ENCODE measurements at places on chromosomes 4 and X.

DNA sequence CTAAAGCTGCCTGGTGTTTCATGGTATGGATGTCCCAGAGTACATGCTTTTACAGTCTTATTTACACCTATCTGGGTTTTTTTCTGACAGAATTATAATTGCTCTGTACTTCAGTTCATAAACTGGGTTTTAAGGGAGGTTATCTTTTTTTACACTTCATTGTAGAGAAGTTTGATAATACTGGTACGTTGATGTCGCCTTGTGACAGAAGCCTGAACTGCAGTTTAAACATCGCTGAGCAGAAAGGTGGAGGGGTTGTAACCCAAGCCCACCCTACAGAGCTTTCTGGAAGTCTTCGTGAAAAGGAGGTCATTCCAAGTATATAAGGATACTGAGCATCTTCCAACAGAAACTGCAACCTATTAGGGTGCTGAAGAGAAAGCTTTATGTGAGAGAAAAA lies 46.4 kb downstream of the BEX1 start:
- DNase-seq = no peak

GRCh38 chr4:139978692-139979091 lies 175.3 kb downstream of the MAML3 start:
- peak; percentile 58 for DNase-seq

DNA sequence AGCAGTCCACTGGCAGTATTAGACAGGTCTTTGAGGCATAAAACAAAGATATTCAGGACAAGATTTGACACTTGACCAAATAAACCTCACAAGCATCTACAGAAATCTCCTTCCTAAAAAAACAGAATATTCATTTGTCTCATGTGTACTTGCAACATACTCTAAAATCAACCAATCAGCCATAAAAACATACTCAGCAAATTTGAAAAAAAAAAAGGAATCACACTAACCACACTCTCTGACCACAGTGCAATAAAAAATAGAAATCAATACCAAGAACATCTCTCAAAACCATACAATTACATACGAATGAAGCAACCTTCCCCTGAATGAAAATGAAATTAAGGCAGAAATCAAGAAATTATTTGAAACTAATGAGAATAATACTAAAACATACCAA lies 591.3 kb downstream of the FAM133A start:
- DNase-seq = no peak

DNA sequence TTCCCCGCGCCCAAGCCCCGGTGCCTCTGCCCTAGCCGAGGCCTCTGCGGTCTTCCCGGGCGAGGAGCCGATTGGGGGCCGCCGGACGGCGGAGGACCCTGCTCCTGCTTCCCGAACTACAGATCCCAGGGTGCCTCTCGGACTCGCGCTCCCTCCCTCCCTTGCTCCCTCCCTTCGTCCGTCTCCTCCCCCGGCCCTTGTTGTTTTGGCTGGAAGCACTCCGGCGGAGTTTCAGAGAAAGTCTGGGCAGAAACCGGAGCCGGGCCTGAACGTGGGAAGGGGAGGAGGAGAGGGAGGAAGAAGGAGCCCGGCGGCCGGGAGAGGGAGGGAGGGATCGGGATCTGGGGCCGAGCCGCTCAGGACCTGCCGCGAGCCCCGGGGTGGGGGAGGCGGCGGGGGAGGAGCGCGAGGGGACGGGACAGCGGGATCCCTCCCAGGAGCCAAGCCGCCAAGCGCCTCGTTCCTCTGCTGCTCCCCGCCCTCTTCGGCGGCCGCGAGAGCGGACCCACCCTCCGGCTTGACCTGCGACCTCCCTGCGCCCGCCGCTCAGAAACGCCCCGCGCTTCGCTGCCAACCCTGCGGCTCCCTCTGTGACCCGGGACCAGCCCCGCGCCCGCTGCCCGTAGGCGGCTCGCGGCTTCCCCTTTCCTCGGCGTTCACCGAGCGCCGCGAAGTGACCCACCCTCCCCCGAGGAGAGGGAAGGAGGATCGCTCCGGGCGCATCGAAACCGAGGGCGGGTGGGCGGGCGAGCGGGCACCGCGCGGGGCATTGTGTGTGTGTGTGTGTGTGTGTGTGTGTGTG lies 496 bp upstream of the GAB1 start:
- peak; percentile 71 for DNase-seq

GRCh38 chr4:140351093-140352075 lies 22.1 kb upstream of the SCOC start:
- DNase-seq = no peak

GRCh38 chr4:19298998-19299397 lies 952.7 kb upstream of the SLIT2 start:
- DNase-seq = no peak

GRCh38 chr4:9904976-9905587 lies 116.2 kb downstream of the SLC2A9 start:
- DNase-seq = no peak

- DNase-seq = no peak
Observed at GRCh38 chr4:66465111-66465510, 794.8 kb upstream of the EPHA5 start.

GRCh38 chr4:128675083-128675482 lies 134.4 kb upstream of the JADE1 start:
- DNase-seq = peak; percentile 66

GRCh38 chr4:97370568-97370967 lies 772.7 kb downstream of the STPG2 start:
- DNase-seq = no peak

DNA sequence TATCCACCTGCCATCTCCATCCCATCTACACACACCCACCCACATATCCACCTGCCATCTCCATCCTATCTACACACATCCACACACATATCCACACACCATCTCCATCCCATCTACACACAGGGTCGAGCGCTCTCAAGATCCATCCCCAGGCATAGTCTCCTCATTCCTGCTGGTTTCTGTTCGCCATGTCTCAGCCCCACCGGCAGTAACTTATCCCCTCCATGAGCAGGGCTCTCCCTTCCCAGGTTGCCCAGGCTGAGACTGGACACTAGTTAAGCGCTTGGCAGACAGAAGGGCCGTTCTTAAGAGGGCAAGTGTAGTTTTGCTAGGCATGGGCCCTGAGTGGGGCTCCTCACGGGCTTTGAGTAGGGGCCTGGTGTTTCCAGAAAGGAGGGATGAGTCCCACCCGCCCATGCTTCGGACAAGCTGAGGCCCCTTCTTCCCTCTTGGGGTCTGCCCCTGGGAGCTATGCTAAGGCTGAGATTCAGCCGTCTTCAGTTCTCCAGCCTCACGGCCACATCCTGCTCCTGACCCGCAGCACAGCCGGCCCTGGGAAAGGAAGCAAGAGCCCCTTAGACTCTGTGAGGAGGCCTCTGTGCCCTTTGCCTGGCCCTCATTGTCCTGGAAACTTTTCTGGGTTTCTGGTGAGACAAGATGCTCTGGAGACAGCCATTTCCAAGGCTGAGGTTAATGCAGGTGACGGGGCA lies 20.4 kb downstream of the TMEM271 start:
- no peak for DNase-seq

DNA sequence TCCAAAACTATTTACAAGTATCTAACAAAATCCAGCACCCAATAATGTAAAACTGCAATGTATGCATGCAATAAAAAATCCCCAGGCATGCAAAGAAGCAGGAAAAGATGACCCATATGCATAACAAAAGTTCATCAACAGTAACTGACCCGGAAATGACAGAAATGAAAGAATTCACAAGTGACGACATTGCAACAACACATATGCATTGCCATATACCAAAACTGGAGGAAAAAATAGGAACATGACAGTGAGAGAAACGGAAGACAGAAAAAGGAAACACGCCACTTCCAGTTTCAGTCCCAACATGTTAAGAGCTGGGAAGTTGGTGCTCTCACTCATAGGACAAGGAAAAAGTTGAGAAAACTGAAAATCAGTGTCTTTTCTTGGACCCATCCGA lies 154.6 kb downstream of the EVC2 start:
- no peak for DNase-seq

DNA sequence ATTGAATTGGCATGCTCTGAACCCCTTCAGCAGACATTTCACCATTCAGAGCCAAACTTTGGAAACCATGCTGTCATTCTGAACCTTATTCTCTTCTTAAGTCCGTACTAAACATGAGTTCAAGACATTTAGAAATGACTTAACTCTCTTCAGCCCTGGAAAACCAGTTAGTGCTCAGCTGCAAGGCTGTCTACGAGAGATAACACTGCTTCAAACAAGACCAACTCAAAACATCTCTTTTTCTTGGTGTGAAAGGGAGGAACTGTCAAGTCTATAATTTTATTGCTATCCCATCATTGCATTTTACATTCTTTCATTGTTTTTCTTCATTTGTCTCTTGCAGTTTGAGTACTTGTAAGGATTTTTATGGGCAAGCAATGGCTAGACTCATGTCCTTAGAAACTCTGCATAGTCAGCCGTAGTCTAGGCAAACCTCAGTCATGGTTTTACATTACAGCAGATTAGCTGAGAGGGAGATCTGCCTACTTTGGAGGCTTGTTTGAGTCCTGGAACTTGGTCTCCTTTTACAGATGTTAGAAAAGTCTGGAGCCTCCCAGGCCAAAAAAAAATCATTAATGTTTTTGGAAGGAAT lies 120.6 kb upstream of the JADE1 start:
- no peak for DNase-seq

All from RPMI8226 (cell line).